Hindlimb muscle (tissue), 1 donor: ENCODE measurements at places on chromosomes 1 and 21.

- DNase-seq = no peak
These were observed 62.6 kb downstream of the ARHGEF16 start for GRCh38 chr1:3516911-3517675.

DNA sequence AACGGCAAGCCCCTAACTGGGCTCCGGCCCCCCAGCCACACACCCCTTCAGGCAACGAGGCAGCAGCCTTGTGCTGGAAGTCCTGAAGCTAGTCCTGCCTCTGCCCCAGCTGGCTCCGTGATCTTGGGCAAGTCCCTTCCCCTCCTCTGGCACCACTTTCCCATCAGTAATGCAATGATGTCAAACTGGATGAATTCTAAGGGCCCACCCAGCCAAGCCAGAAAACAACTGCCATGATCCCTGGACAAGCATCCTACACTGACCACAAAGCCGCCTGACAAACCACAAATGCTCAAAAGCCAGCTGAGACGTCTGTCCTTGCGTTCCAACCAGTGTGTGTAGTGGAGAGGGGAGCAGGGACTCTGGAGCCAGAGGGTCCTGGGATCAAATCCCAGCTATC, 26.8 kb downstream of the IFFO2 start:
- DNase-seq = no peak

DNA sequence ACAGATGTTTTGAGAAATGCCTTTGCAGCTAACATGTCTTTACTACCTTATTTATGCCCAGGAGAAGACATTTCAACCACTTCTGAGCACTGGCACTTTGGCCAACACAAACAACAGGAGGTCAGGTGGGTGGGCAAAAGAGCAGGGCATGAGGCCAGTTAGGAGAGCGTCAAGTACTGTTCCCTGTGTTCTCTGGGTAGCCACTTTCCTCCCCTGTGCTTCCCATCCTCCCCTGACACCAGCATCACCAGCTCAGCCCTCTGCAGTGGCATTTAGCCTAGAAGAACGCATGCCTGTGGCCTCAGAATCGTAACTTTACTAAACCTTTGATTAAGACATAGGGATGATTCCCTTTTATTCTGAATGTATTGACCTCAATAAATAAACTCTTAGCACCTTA, 18.3 kb downstream of the BTG2 start:
- DNase-seq = no peak

- DNase-seq = no peak
These were observed 3.2 kb upstream of the PRXL2B start for GRCh38 chr1:2583331-2583791.
